Activated naive CD4-positive, alpha-beta T cell treated with anti-CD3 and anti-CD28 coated beads, Interleukin-2, amount 50 U/mL, for 16 hours (primary cell): ENCODE measurements at places on chromosomes 12 and 14.

GRCh38 chr12:40325349-40325960, 100.7 kb downstream of the LRRK2 start:
- no peak for DNase-seq

DNA sequence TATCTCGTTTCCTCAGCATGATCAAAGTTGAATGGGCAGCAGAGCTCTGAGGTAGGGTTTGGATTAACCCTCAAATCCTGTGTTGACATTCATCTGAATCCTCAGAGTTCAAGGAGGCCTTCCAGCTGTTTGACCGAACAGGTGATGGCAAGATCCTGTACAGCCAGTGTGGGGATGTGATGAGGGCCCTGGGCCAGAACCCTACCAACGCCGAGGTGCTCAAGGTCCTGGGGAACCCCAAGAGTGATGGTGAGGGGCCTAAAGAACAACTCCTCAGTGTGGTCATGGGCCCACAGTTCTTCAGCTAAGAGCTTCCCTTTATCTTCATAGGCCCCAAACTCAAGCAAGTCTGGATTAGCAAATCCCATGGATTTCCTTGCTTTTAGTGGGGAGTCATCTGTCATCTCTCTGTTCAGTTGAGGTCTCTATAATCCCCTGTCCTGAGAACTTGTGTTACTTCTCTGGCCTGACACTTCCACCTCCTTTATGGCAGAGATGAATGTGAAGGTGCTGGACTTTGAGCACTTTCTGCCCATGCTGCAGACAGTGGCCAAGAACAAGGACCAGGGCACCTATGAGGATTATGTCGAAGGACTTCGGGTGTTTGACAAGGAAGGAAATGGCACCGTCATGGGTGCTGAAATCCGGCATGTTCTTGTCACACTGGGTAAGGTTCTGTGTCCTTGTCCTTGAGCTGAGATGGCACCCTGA, 1.5 kb downstream of the MYL6 start:
- no peak for DNase-seq

DNA sequence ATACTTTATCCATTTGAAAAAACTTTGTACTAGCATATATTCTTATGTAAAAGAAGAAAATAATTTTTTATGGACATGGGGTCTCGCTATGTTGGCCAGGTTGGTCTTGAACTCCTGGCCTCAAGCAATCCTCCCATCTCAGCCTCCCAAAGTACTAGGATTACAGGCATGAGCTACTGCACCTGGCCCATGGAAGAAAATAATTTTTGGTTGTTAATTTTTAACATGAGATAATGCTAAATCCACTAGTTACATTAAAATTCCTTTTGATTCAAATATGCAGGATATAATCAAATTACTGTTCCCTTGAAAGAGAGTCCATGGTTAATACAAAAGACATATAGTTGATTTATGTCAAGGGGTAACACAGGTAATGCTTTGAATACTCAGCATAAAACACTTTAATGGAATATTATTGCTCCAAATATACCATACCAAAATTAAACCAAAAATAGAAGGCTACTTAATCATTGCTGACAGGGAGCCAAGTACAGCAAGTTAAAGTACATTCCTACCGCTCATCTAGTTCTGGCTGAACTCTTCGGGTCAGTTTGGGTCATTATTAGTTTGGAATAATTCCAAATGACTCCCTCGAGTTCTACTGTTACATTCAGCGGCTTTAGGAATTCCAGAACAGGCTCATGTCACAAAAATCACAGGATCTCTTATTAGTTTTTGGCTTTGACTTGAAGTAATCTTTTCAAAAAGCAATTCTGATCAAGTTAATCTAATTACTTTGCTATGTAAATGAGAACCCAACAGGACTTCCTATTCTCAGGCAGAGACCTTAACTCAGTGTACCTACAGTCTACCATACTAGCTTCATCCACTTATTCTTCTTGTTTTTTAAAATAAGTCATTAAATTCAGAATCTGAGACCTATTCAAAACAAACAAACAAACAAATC, 6.1 kb downstream of the SOS2 start:
- no peak for DNase-seq

- no peak for DNase-seq
Measured at GRCh38 chr12:129312048-129312447, 458.8 kb downstream of the GLT1D1 start.

GRCh38 chr14:90676356-90676755, 139.9 kb downstream of the TTC7B start:
- DNase-seq, result no peak

DNA sequence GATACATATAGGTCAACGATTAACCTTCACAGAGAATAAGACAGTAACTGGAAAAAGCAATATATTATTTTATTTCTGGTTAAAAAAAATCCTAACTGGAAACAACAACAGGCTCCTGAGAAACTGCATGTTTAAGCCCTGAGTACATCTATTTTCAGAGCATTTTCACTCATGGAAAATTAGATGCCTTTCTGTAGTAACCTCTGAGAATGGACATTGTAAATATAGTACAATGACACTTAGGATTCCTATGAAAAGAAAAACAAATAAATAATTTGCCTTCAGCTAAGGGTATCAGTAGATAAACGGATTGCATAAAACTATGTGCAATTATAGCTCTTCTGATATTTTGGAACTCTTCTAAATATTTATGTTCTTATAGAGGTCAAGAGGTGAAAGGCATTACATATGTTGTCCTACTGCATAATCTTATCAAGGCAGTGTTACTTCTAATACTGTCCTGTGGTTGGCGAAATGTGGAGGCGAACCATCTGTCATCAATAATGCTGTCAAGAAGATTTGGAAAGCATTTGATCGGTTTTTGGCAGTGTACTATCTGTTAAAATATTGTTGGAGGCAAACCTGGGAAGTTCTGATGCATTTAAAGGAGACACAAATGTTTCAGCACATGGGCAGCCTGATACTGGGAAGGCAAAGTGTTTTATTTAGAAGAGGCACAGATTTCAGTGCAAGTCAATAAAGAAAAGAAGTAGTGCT, 381.8 kb downstream of the BTG1 start:
- no peak for DNase-seq

DNA sequence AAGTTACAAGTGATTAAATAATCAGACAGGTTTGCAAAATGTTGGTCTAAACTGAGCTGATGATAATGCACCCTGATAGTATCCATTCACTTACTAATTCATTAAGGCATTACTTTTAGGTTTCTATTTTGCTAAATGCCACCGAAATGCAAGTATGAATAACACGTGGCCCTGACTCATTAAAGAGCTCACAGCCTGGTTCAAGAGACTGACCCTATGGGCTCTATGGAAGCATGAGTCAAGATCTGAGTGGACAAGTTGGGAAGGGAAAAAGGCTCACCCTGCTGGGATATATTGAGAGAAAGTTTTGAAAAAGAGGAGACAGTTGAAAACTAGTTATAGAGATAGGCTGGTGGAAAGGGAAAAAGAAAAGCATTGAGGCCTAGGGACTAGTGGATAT, 14.8 kb upstream of the LRRC9 start:
- DNase-seq, result no peak

- DNase-seq, result no peak
Measured at GRCh38 chr14:33030386-33030785, 91.7 kb downstream of the NPAS3 start.

DNA sequence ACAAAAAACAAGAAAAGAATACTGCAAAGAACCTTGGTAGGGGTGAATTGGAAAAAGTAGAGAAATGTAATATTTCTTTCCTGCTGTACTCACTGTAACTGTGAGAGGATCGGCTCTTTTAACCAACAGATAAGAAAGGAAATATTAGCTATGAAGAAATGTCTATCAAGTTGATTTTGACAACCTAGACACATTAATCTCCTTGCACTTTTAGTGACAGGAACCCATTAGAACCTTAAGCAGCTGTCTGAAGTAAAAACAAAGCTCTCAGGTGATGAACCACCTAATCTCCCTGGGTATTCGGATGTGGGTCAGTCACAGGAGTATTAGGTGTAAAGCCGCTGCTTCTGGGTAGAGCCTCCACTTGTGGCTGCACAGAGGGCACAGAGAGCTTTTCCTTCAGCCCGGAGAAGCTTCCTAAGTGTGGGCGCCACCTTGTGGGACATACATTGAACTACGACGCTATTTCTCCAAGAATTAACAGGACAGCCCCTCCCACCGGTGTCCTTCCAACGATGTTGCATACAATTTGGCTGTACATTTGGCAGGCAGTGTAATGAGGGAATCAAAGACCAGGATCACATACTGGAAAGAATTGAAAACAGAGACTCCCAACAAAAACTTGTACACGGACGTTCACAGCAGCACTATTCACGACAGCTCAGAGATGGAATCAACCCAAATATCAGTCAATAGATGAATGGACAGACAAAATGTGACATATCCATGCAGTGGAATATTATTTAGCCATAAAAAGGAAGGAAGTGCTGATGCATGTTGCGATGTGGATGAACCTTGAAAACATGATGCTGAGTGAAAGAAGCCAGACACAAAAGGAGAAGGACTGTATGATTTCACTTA, 28.9 kb upstream of the MAPKAPK5 start:
- DNase-seq, result peak; percentile 60

DNA sequence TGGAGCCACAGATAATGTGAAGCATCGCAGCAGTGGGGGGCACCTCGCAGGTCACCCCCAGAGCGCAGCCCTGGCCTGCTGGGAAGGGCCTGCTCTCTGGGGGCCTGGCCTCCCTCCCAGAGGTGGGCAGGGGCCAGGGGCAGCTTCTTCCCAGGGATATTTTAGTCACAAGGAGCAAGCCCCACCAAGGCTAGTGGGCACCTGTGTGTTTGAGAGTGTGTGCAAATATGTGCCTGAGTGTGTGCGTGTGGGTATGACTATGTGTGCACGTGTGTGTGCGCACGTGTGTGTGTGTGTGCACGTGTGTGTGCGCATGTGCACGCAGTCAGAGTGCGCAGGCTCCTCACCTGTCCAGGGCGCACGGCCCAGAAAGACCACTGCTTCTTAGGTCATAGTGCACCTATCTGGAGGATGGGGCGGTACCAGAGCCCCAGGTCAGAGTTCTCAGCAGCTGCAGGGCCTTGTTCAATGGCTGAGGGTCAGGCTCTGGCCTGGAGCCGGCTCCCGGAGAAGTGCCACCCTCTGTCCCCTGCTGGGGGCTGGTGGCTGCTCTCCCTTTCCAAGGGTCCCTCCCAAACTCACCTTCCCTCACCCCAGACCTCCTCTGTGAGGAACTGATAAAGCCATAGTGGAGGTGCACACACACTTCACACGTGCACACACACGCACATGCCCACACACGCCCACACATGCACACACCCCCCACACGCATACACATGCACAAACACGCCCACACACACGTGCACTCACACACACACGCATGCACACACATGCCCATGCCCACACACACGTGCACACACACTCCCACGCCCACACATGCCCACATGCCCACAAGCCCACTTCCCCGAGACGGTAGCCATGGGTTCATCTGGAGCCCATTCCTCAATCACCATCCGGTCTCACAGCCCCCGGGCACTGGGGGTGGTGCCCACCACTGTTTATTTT, 128.5 kb downstream of the KIF26A start:
- no peak for DNase-seq

DNA sequence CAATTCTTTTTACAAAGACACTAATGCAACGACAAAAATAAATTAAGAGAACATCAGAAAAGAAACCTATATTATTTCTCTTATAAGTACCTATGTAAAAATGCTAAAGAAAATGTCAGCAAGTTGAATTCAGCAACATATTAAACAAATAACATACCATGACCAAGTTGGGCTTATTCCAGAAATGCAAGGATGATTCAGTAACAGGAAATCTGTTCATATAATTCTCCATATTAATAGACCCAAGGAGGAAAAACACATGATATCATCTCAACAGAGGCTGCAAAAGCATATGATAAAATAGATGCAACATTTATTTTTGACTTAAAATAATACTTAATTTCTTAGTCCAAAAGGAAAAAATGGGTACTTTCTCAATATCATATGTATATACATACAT, 25.1 kb upstream of the GPHB5 start:
- DNase-seq, result no peak

DNA sequence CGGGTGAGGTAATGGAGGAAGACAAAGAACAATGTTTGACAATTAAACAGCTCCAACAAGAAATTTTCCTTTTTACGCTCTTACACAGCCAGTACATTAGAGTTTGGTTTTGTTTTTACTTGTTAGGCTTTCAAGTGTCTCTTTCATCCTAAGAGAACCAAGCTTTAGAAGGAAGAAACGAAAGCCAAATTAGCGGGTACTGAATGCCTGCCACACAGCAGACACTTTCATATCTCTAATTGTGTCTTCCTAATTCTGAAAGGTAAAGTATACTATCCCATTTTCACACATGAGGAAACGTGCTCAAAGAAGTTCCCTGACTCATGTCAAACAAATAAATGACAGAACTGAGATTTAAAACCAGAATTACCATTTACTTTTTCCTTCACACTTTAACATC, 65.0 kb downstream of the CDK17 start:
- no peak for DNase-seq

- DNase-seq, result no peak
Measured at GRCh38 chr14:72614365-72614764, 279.5 kb downstream of the DPF3 start.

DNA sequence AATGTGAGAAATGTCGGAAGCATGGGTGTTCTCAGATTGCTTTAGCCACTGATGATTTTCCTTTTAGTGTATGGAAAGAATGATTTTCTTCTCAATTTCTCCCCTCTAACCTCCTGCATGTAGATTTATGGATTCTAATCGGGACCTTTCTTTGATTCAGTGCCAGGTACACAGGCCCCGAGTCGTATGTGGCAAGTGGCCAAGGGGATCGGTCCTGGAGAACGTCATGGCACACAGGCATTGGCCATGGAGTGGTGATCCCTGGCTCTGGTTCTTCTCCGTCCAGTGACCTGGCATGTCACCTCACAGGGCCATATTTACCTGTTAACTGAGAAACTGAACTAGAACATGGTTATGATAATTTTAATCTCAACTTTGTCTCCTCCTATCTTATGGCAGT, 58.1 kb downstream of the ETV6 start:
- no peak for DNase-seq

DNA sequence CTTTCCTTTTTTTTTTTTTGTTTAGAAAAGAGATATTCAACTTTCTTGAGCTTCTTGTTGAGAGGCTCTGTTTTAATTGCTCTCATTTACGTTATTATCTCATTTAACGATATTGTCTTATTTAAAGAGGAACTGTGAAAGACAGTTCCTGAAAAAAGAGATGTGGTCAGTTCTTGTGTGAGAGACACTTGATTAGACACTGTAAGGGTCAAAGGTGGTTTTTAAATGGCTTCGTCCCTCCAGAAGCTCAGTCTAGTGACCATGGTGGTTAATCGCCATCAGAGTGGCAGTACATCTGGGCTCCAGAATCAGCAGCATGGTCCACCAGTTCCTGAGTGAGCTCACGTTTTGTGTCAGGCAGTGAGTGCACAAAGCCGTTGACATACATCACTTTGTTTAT, 57.9 kb upstream of the KCNA5 start:
- no peak for DNase-seq

DNA sequence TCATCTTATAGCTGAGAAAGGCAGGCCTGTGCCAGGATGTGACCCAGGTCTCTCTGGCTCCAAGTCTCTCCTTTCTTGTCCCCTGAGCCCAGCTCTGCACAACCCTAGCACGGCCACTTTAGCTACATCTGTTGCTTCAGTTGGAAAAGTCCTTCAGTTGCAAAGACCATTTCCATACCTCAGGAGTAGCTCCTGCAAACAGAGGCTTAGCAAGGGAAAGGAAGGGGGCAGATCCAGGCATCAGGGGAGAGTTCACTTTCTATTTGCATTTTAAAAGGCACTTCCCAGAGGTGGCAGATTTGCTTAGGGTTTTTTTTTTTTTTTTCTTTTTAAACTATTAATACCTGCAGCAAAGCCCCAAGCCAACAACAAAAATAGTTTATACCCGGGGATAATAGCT, 3.0 kb upstream of the PITPNM2 start:
- DNase-seq, result no peak
